ENCODE measurements at places on chromosomes 6 and 20. TPM values are rescaled to one million over a fixed set of nuclear protein-coding genes. Genes with fewer than 3 reads are reported as not detected.
A peak's percentile ranks its signal among the peaks of the same experiment; 100 is the strongest.

- DNase-seq: no peak
These were observed 76.8 kb downstream of the OLIG3 start for GRCh38 chr6:137417396-137417795.

IL17A gene
- not detected for total RNA-seq

ULBP2 gene
- 0.27 TPM for total RNA-seq

TRIM40 gene
- not detected for total RNA-seq

DNA sequence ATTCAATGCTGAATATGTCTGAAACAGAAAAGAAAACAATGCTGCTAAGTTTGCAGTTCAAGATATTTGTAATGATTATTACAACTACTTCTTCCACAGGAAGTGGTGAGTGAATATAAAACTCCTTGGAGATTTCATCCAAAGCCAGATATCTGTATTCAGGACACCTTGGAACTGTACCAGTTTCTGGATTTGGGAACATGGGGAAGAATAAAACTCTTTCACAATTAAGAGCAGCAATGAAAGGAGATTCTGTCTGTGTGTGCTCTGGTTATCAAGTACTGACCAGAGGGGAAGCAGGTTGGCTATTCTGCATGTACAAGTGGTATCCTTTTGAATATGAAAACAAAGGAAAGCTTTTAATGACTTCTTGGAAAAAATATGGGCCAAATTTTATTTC, 21.1 kb downstream of the ELOVL2 start:
- peak; percentile 83 for DNase-seq
